ENCODE measurements at places on chromosomes 13 and 19. TPM values are rescaled to one million over a fixed set of nuclear protein-coding genes. Genes with fewer than 3 reads are reported as not detected.
A peak's percentile ranks its signal among the peaks of the same experiment; 100 is the strongest.

DNA sequence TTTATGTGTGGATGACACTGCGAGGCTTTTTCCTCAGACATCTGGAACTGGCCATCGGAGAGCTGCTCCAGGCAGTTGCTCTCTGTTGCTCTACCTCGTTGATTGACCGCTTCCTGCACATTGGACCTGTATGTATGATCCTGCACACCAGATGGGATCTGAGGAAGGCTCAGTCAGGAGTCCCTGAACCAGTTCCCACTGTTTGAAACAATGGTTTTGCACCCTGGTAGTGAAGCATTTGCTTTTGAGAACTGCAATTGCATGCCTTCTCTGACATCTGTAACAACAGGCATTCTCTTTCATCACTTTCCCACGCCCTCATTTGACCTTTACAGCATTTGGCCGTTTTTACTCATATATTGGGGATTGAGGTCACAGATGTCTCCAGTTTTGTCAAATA, 61.1 kb upstream of the NPAS1 start:
- no peak for DNase-seq

FAAP24 gene
- total RNA-seq: 0.90 TPM

- no peak for DNase-seq
Measured at GRCh38 chr19:29170554-29170953, 42.4 kb downstream of the UQCRFS1 start.

DNA sequence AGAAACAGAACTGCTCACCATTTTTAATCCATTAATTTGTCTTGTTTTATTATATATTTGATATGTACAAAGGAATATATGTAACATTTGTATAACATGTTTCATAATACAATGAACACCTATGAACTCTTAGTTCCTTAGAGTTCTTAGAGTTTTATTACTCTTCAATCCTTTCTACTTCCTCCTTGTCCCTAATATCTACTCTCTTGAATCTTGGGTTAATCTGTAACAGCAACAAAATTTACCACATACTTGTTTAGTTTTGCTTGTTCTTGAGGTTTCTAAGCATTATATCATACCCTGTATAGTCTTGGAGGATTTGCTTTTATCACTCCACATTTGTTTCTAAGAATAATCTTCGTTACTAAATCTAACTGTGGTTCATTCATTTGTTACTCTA, 151.4 kb downstream of the PDS5B start:
- DNase-seq: no peak

DNA sequence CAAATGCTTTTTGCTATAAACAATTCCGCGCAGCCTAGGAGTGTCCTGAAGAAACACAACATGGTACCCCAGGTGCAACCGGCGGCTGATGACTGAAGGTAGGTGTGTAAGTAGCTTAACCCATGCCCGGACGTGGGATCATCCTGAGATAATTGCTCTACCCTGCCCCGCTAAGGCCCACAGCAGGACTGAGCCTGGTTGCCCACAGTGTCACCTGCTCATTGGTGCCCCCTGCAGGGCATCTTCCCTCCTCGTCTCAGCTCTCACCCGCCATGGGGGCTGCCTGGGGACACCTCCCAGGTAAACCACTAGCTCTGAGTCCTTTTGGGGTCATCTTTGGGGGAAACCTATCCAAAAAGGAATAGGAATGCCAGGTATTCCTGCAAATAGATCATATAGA, 22.3 kb downstream of the TMEM161A start:
- DNase-seq: peak; percentile 77

KIR2DL1 gene
- total RNA-seq: 0.58 TPM

DNA sequence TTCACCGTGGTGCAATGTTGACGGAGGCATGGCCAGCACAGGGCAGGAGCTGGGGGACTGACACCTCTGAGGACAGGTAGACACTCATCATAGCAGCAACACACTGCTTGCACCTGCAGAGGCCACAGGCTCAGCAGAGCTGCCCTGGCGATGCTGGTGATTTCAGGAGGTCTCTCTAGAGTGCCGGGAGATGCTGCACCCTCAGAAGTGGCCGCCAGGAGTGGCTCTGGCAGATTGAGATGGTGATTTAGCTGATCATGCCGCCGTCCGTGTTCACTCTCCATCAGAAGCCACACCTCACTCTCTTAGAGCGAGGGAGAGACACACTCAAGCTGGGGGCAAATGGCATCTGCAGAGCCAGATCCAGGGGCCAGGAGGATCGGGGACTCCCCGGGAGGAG, 244.6 kb upstream of the SGCG start:
- no peak for DNase-seq

GRCh38 chr13:39665763-39666162, 10.3 kb downstream of the COG6 start:
- DNase-seq: no peak

GRCh38 chr13:63167699-63168337, 1752.2 kb upstream of the PCDH20 start:
- no peak for DNase-seq

DNA sequence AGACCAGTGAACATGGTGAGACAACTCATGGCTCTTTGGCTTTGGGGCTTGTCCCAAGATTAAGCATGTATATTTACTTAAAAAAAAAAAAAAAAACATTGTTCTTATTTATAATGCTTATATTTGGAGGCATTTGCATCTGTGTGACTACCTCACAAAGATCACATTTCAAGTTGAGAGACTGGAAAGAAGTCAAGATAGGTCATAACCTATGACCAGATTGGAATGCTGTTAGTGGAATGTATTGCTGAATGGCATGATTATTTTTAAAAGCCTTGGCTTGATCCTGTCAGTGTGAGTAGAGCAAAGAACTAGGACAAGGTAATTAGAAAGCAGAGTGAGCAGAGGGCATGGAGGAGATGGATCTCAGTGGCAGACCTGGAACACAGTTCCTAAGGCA, 214.6 kb downstream of the OXGR1 start:
- DNase-seq: no peak

DNA sequence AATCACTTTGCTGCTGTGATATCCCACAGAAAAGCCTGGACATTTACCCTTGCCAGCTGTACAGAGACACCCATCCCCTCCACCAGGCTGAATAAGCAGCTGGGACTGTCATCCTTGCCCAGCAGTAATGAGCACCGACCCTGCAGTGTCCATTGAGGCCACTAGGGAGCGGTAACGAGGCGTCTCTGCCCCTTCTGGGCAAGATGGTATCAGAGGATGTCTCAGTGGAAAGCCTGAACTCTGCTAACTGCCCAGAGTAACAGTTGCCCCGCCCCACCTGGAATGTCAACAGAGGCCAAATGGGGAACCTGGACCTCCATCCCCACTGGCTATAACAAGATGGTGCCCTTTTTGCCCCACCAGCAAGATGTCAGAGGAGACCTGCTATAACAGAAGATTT, 22.8 kb upstream of the CEACAM20 start:
- peak; percentile 66 for DNase-seq

DNA sequence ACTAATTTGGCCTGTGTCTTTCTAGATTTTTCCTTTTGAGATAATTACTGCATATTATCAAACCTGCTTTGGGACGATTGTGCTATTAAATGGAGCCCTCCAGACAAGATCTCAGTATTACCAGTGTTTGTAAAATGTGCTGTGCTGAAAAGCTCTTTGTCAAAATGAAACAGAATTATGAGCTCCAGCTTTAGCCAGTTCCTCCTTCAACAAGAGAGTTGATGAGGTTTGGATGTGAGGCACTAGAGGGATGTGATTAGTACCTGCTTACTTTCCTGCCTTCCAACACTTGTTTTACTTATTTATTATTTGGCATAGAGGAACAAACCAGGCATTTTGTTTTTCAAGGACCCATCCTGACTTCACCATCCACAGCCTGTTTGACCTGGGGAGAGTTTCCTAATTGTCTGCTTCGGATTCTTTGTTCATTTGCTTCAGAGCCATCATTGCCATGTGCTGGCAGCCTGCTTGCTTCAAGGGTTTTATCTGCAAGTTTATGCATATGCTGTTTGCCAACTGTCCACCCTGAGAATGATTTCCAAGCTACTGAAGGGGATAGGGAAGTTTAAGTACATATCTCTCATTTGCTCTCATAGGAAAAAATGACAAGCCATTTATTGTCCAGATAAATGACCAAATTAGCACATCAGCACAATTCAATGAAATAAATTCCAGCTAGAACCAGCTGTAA, 32.9 kb upstream of the CPB2 start:
- no peak for DNase-seq
